Colonic mucosa (tissue), 4 donors: ENCODE measurements at places on chromosomes 1 and 21.

DNA sequence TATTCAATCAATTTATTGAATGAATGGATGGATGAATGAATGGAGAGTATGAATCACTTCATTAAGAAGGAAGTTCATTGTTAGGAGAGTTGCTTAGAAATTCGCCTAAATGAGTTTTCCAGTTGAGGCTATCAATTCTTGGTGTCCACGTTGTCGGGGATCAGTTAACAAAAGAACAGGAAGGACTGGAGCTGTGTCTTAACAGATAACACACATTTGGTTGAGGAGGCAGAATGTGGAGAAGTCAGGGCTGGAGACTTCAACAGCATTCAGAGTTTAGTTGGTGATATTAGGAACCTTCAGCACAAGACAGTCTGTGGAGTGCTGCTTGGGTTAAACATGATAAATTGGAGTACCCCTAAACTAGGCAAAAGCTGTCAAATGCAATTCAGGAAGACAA, 33.7 kb downstream of the ZBTB18 start:
- no peak for DNase-seq
- H3K36me3 ChIP-seq, result no peaks in the 10 kb centered on the region
- H3K27ac ChIP-seq, result no peak overlapping the region
- no peak overlapping the region for H3K4me3 ChIP-seq
- no peaks in the 10 kb centered on the region for H3K27me3 ChIP-seq

- H3K4me1 ChIP-seq, result no peaks in the 10 kb centered on the region
- no peak overlapping the region for H3K4me3 ChIP-seq
- H3K27ac ChIP-seq, result no peak overlapping the region
- no peak for DNase-seq
- H3K27me3 ChIP-seq, result no peaks in the 10 kb centered on the region
Observed at GRCh38 chr1:182397653-182398393, 2.6 kb downstream of the TEDDM1 start.

GRCh38 chr1:220902916-220903315, 23.7 kb downstream of the HLX start:
- no peak for DNase-seq
- H3K4me1 ChIP-seq, result no peaks in the 10 kb centered on the region
- no peak overlapping the region for H3K27ac ChIP-seq
- H3K36me3 ChIP-seq, result no peaks in the 10 kb centered on the region
- H3K4me3 ChIP-seq, result no peak overlapping the region

DNA sequence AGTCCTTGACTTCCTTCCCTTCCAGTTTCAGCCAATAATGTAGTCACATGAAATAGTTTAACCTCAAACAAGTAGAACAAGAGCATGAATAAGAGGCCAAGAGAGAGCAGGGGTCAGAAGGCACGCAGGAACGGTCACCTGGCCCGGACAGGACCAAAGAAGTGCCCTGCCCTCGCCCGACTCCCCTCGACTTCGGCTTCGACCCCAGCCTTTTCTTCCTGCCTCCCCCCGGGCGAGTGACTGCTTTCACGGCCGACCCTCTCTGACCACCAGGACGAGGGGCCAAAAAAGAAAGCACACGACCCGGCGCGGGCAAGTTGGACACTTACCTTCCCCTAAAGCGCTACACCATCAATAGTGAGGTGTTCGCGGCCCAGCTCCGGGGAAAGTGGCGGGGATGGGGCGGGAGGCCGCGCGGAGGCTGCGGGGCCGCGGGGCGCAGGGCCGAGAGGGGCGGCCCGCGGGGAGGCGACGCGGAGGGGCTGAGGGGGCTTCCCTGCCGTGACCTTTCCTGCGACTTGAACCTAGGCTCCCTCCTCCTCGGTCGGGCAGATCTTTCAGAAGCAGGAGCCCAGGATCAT, 519 bp downstream of the RERE start:
- peaks cover 3% of the 10 kb centered on the region for H3K4me1 ChIP-seq
- DNase-seq, result peak; percentile 51
- H3K36me3 ChIP-seq, result no peaks in the 10 kb centered on the region
- H3K27me3 ChIP-seq, result no peaks in the 10 kb centered on the region

DNA sequence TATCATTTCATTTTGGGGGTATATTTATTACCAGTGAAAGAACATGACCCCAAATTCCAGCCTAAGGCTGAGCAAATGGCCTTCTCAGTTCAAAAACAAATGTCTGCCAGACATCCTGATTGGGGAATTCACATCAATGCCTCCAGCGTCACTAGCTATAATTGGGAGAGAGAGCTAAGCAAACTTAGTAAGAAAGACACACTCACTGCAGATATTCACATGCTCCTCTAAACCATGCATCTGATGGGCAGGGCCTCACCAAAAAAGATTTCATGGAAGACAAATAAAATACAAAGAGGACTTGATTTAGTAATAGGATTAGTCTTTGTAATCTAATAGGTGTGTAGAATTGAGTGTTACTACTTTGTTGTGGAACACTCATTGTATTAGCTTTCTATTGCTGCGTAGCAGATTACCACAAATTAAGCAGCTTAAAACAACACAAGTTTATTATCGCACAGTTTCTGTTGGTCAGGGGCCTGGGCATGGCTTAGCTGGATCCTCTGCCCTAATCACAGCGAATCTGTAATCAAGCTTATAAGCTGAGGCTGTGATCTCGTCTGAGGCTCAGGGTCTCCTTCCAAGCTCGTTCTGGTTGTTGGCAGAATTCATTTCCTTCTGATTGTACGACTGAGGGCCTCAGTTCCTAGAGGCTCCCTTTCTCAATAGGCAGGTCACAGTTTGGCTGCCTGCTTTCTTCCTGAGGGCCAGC, 243.0 kb downstream of the PBX1 start:
- H3K27ac ChIP-seq, result no peak overlapping the region
- DNase-seq, result no peak
- H3K36me3 ChIP-seq, result no peaks in the 10 kb centered on the region

GRCh38 chr1:65958561-65959350, 166.1 kb downstream of the PDE4B start:
- no peaks in the 10 kb centered on the region for H3K27me3 ChIP-seq
- no peak overlapping the region for H3K4me3 ChIP-seq
- no peak overlapping the region for H3K27ac ChIP-seq
- no peaks in the 10 kb centered on the region for H3K36me3 ChIP-seq
- DNase-seq, result no peak

DNA sequence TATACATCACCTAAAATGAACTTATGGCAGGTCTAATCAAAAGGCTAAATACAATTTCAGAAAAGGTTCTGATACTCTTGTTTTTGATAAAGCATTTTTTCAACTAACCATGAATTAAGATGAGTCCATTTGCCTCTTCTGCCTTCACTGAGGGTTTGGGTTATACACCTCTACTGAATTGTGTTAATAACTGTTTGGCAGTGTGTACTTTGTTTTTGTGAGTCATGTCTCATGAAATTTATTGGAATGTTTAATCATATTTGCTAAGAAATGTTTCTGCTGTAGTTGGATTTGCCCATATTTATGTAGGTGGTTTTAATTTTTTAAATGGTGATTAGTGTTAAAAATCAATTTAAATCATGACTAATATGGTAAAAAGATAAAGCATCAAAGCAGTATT, 190.5 kb downstream of the HS2ST1 start:
- DNase-seq, result no peak
- H3K36me3 ChIP-seq, result no peaks in the 10 kb centered on the region
- no peak overlapping the region for H3K27ac ChIP-seq
- no peaks in the 10 kb centered on the region for H3K4me1 ChIP-seq

- no peaks in the 10 kb centered on the region for H3K27me3 ChIP-seq
- H3K27ac ChIP-seq, result no peak overlapping the region
- no peaks in the 10 kb centered on the region for H3K36me3 ChIP-seq
- H3K4me3 ChIP-seq, result no peak overlapping the region
- no peaks in the 10 kb centered on the region for H3K4me1 ChIP-seq
Observed at GRCh38 chr21:42580076-42580792, 66.6 kb downstream of the SLC37A1 start.

DNA sequence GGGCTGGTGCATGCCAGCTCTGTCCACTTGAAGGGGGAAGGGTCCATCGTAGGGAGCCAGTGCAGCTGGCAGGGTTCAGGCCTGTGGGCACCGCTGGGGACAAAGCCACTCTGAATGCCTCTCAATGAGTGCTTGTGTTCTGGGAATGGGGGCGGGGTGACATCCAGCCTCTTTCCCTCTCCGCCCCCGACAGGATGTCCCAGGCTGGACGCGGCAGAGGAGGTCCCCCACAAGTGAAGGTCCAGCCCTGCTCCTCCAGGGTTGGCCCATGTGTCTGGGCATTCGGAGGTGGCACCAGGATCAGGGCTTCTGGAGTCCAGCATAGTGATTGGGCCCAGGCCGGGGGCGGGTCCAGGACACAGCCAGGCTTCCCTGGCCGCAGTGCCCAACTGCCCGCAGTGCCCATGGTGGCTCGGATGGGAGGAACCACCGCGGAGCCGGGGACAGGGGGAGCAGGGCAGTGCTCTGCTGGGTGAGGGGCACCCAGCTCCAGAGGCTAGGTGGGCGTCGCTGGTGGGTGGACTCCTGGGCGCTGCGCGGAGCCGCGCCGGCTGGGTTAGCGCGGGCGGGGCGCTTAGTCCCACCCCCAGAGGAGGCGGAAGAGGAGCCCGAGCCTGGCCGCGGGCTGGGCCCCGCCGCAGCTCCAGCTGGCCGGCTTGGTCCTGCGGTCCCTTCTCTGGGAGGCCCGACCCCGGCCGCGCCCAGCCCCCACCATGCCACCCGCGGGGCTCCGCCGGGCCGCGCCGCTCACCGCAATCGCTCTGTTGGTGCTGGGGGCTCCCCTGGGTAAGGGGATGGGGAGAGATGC, at the start of gene SHISA4:
SHISA4 (plus strand) TSS at position 617 of the 808 bp plus-strand sequence; CDS start at position 714, 97 bp downstream.
- DNase-seq, result peak; percentile 54
- H3K27ac ChIP-seq, result no peak within 1 kb of the TSS
- peaks cover 5% of the 10 kb centered on the region for H3K4me1 ChIP-seq
- H3K27me3 ChIP-seq, result peaks cover 12% of the 10 kb centered on the region
- H3K36me3 ChIP-seq, result no peaks in the 10 kb centered on the region
- H3K4me3 ChIP-seq, result peak within 1 kb of the TSS; percentile 66

DNA sequence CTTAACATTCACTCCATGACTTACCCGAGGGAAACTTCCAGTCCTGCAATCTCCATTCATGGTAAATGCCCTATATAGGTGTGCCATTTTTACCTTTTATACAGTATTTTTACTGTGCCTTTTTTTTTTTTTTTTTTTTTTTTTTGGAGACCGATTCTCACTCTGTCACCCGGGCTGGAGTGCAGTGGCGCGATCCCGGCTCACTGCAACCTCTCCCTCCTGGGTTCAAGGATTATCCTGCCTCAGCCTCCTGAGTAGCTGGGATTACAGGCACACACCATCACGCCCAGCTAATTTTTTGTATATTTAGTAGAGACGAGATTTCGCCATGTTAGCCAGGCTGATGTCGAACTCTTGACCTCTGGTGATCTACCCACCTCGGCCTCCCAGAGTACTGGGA, 124.4 kb upstream of the PLPPR4 start:
- no peaks in the 10 kb centered on the region for H3K36me3 ChIP-seq

GRCh38 chr1:5250336-5250735, 595.9 kb downstream of the AJAP1 start:
- no peak overlapping the region for H3K4me3 ChIP-seq
- no peaks in the 10 kb centered on the region for H3K4me1 ChIP-seq
- no peak overlapping the region for H3K27ac ChIP-seq
- no peaks in the 10 kb centered on the region for H3K36me3 ChIP-seq

DNA sequence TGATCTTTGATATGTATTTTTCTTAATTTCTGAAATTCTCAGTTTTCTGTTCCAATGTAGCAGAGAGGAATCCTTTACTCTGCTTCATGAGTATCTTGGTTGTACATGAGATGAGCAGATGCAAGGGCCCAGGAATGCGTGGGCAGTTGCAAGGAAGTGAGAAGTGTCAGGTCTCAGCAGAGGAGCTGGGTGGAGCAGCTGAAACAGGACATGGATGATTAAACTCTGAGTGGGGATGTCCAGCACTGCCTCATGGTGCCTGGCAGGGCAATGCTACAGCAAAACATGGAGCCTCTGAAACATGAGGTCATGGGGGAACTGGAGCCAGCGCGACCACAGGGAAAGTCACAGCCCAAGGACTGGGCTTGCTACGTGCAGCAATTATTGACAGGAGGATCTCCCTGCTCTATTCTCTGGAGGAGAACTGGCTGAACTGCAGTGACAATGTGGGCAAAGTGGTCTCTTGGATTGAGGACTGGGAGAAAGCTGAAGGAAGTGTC, 48.4 kb downstream of the COLGALT2 start:
- H3K27me3 ChIP-seq, result no peaks in the 10 kb centered on the region
- no peak overlapping the region for H3K4me3 ChIP-seq
- no peaks in the 10 kb centered on the region for H3K36me3 ChIP-seq
- H3K4me1 ChIP-seq, result no peaks in the 10 kb centered on the region

DNA sequence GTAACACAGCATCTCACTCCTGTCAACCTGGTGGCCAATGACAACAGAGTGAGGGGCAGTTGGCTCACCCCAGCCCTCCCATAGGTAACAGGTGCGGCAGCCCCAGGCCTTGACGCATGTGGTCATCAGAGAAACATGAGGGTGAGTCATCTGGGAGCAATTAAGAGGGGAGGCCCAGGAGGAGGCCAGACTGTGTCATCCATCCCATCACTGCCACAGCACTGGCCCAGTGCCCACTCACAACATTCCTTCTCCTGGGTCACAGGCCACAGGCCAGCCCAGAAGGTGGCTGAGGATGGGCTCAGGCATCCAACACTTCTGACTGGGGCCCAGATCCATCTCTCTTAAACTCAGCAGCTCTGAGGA, 17.1 kb downstream of the TEX35 start:
- no peaks in the 10 kb centered on the region for H3K4me1 ChIP-seq
- no peaks in the 10 kb centered on the region for H3K27me3 ChIP-seq
- no peak overlapping the region for H3K27ac ChIP-seq
- H3K36me3 ChIP-seq, result no peaks in the 10 kb centered on the region

DNA sequence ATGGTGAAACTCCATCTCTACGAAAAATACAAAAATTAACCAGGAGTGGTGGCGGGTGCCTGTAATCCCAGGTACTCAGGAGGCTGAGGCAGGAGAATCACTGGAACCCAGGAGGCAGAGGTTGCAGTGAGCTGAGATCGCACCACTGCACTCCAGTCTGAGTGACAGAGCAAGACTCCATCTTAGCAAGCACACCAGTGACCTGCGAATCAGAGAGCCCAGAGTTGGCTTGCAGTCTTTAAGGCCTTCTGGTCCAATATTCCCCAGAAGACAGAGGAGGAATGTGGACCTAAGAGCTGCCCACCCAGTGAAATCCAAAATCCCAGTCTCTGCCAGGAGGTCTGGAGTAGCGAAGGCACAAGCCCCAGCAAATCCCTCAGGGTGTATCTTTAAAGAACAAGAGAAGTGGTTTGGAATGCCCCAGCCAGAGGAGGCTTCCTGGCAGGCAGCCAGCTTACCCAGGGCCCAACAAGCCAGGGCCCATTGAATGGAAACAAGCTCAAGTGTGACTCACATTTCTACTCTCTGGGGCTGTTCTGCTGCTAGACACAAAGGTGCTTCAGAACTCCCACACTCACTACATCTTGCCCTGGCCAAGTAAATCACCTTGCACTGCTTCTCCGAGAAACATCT, 23.9 kb downstream of the GPR161 start:
- DNase-seq, result no peak
- H3K27me3 ChIP-seq, result no peaks in the 10 kb centered on the region
- peaks cover 3% of the 10 kb centered on the region for H3K4me1 ChIP-seq
- H3K4me3 ChIP-seq, result no peak overlapping the region
- no peak overlapping the region for H3K27ac ChIP-seq

DNA sequence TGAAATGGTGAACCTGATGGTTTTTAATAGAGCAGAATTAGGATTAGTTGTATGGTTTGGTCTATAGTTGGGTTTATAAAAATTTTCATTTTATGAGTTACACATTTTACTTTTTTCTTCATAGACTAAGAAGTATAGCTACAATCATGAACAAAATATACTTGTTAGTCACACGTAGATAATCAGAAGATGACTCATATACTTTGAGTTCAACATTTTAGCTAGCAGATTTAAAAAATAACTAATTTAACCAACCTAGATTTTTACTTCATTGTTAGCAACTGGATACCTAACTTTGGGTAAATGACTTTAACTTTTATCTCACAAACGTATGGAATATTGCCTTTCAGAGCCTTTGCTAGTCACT, 27.9 kb downstream of the MORC3 start:
- no peak overlapping the region for H3K4me3 ChIP-seq
- no peaks in the 10 kb centered on the region for H3K36me3 ChIP-seq
- H3K27me3 ChIP-seq, result no peaks in the 10 kb centered on the region
- no peak for DNase-seq
- H3K27ac ChIP-seq, result no peak overlapping the region
